Hematopoietic multipotent progenitor cell treated with erythropoietin and hydrocortisone succinate and interleukin-3 and kit ligand, for 6 days (in vitro differentiated cells): ENCODE measurements at places on chromosomes 13 and 19.

DNA sequence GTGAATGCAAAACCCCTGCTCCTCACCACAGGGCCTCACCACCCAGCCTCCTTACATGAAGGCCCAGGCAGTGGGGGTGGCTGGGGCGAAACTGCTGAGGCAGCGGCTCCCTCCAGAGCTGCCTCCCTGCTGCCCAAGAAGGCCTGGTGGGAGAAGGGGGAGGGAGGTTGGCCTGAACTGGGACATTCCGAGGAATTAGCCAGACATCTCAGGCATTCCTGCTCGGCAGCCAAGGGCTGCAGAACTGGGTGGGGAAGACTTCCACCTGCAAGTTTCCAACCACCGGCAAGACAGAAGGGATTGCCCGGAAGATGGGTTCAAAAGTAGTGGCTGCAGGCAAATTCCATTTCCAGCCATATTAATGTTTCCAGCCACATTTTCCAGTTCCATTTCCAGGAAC lies 2.3 kb upstream of the PSPN start:
- DNase-seq: no peak

- peak; percentile 95 for DNase-seq
Measured at GRCh38 chr19:2266183-2266993, 10.2 kb upstream of the JSRP1 start.

- no peak for DNase-seq
Measured at GRCh38 chr19:3696660-3696995, 3.6 kb downstream of the PIP5K1C start.

DNA sequence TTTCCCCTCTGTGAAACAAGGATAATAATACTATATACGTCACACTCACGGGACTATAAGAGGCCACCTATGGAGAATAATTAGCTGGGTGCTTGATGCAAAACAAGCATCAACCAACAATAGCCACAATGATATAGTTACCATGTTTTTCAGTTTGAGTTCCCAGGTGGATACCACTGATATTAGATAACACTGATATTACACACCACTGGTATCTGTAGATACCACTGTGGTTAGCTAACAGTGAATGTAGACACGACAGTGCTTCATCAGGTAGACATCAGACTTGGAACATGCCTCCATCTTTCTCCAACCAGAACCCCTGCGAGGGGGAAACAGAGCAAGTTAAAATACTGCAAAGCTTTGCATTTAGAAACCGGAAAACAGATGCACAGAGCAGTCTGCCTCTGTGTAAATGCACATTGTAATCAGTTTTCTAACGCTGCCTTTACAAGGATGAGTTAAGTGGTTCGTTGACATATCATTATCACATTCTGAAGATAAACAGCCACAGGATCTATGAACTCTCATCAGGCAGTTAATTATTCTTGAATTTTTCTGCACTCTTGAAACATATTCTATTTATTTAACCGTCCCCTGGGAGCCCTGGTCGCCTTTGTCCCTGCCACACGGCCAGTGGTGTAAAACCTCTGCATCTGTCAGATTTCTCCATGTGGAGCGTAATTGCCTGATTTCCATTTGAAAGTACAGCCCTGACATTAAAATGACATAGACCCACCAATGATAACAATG lies 80.7 kb downstream of the RNASEH2B start:
- peak; percentile 79 for DNase-seq
